ENCODE measurements at places on chromosomes 12 and 14. TPM values are rescaled to one million over a fixed set of nuclear protein-coding genes. Genes with fewer than 3 reads are reported as not detected.

SUOX gene
- total RNA-seq, result 35.8 TPM

DNA sequence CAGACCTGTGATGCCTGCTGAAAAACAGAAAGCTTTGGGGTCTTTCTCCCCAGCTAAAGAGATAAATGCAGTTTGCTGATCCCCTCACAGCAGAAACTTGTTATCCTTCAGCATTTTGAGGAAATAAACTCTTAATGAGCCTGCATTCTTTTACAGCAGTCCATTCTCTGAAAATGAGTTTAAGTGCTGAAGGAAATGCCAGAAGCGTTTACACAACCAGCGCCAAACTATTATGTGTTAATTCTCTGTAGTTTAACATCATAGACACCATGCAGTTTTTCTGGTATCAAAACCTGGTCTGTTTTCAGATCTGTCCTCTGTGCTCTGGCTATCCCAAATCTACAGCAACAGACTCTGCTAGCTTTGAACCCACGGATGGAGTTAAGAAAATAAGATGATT is 291.3 kb downstream of the NPAS3 start:
- DNase-seq, result no peak

NPFF gene
- total RNA-seq, result not detected

DNA sequence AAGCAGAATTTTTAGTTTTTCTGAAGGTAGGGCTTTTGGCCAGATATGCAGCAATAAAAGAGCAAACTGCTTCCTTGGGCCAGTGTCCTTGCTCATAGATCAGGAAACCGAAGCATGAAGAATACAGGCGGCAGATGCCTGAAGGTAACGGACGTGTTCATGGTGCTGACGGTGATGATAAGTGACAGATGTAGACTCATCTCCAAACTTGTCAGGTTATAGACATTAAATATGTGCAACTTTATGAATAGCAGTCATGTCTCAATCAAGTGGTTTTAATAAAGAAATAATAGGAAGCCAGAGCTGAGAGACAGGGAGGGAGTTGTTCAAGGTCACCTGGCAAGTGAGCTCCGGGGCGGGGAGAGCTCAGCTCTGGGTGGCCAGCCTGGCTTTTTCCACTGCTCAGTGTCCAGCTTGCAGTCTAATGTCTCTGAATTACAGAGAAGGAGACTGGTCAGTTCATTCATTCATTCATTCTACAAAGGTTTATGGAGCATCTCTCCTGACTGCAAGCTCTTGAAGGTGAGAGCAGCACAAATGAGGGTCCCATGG is 1.0 kb downstream of the SERPINA5 start:
- DNase-seq, result no peak

DNA sequence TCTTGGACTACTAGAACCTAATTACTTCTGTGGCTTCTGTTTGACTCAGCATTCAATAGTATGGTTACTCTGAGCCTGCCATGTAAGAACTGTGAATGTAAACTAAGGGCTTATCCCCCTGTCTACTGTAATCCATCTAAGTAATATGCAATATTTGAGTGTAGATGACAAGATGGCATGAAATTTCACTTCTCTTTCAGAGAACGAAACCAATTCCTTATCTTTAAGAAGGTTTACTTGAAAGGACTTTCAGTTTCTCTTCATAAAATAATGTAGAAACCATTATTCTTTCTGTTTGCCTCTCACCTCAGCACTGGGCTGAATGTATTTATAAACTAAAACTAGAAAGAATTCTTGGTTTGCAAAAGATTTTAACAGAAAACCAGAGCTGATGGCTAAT is 60.4 kb upstream of the ARID2 start:
- DNase-seq, result no peak

DNA sequence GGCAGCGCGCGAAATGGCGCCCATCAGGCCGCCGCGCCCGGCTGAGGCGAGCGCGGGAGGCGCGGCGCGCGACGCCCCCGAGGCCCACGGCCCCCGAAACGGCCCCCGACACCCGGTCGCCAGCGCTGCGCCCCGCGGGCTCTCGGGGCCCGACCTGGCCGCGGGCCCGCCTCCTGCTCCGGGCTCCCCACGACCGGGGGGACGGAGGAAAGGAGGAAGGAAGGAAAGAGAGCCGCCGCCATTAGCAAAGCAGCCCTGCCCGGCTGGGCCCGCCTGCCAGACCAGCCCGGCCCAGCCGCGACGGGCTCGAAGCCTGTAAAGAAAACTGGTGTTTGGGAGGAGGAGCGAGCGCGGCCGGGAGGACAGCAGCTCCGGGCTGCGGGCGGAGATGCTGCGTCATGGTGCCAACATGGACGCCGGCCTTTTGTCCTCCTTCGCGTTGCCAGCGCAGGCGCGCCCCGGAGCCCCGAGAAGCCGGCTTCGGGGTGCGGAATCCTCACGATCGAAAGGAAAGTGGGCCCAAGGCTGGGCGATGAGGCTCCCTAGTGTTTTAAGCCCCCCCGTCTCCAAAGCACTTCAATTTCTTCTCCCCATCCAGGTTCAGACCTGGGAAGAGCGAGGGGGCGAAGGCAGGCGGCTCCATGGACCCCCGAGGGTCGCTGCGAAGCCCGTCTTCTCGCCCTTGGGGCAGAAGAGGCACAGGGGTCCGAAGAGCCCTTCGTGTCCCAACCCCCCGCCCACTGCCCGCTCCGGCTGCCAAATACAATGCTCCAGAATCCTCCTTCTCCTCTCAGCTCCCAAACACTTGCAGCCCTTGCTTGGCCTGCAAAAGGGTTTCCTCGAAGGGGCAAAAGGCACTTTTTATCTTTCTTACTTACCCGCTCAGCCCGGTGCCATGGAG is 2.9 kb upstream of the SETD1B start:
- DNase-seq, result peak; percentile 82

CARMIL3 gene
- total RNA-seq, result 0.63 TPM

Data from thyroid gland (tissue), 4 donors.